ENCODE measurements at places on chromosomes 11 and 22.

GRCh38 chr11:84799112-84799511 lies 828.0 kb downstream of the DLG2 start:
- no peak for DNase-seq

- no peak for DNase-seq
Observed at GRCh38 chr11:110454609-110455008, 24.9 kb downstream of the FDX1 start.

GRCh38 chr22:41891407-41891806 lies 23.5 kb downstream of the SHISA8 start:
- DNase-seq: no peak

- no peak for DNase-seq
Observed at GRCh38 chr11:134045799-134046635, 22.9 kb upstream of the JAM3 start.

DNA sequence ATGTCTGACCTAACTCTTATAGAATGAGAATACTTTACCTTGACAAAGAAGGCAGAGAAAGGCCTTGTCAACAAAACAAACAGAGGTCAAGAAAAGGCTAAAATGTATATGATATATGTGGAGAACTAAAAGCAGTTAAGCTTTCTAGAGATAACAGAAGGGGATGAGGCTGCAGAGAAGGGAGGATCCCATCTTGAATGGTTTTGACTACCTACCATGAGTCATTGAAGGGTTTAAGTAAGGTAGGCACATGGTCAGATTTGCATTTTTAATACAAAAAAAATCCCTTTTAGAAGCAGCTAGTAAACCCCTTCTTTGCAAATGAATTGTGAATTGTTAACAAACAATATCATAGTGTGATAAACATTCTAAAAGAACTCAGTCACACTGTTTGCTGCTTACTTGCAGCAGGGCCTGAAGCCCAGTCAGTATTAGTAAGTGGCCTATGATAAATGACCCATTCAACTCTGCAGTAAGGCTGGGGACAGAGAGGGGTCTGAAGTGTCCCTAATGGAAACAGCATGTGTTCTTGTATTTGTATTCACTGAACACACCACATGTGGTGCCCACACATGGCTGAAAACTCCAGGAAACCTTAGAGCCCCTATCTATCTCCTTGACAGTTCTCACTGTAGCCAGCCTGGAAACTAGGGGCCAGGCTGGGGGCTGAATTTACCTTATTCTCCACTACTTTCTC lies 328.8 kb upstream of the PITPNB start:
- DNase-seq: no peak

GRCh38 chr11:72236083-72236697 lies 7.8 kb downstream of the PHOX2A start:
- no peak for DNase-seq

Measured in T-helper 2 cell treated with Interferon-gamma antibody and Interleukin-4, amounts not matched to agents 5 μg/mL and 100 μg/mL, for 36 hours (primary cell).